ENCODE measurements at places on chromosomes 11 and 22. TPM values are rescaled to one million over a fixed set of nuclear protein-coding genes. Genes with fewer than 3 reads are reported as not detected.

The SYT8 gene
- not detected for total RNA-seq

The OR51B5 gene
- not detected for total RNA-seq

The MMP27 gene
- not detected for total RNA-seq

The TNNI2 gene
- not detected for total RNA-seq

The TPCN2 gene
- total RNA-seq: 11.7 TPM

The OR52H1 gene
- total RNA-seq: not detected

The DCUN1D5 gene
- 105 TPM for total RNA-seq

The DGCR6 gene
- total RNA-seq: 0.13 TPM

The PNPLA5 gene
- not detected for total RNA-seq

The HSPB2 gene
- total RNA-seq: not detected

The PDGFB gene
- total RNA-seq: 69.5 TPM

The KCNA4 gene
- not detected for total RNA-seq

The OR51I1 gene
- not detected for total RNA-seq

The SMCO4 gene
- total RNA-seq: 8.8 TPM

The MYEOV gene
- 1.9 TPM for total RNA-seq

The DBX1 gene
- not detected for total RNA-seq

The HOATZ gene
- not detected for total RNA-seq

The PYGM gene
- 0.27 TPM for total RNA-seq

The HTR3B gene
- not detected for total RNA-seq

The MIEF1 gene
- total RNA-seq: 34.3 TPM

The SMC1B gene
- not detected for total RNA-seq

The KRTAP5-10 gene
- total RNA-seq: not detected

The FJX1 gene
- 28.1 TPM for total RNA-seq

The IRAG1 gene
- 0.13 TPM for total RNA-seq
